Urothelium cell line (cell line): ENCODE measurements at places on chromosomes 16 and 17.

DNA sequence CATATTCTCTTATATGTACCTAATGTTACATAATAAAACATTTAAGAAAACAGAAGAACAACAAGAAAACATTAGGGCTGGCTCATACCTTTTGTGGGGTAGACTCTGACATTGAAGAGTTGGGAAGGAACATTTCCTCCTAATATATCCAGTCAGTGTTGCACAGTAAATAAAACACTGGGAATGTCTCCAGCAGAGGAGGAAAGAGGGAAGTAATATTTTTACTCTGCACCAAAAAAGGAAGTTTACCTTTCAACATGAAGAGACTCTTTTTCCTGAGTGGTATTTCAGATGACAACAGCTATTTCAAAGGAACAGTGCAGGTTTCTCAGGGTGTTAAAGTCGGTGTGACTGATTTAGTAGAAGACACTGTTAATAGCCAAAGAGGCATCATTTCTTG, 31.9 kb downstream of the EPN2 start:
- DNase-seq = no peak

GRCh38 chr17:55340686-55341085, 75.9 kb downstream of the HLF start:
- no peak for DNase-seq

- DNase-seq = peak; percentile 94
Measured at GRCh38 chr17:67528751-67529436, 151.8 kb downstream of the PITPNC1 start.

DNA sequence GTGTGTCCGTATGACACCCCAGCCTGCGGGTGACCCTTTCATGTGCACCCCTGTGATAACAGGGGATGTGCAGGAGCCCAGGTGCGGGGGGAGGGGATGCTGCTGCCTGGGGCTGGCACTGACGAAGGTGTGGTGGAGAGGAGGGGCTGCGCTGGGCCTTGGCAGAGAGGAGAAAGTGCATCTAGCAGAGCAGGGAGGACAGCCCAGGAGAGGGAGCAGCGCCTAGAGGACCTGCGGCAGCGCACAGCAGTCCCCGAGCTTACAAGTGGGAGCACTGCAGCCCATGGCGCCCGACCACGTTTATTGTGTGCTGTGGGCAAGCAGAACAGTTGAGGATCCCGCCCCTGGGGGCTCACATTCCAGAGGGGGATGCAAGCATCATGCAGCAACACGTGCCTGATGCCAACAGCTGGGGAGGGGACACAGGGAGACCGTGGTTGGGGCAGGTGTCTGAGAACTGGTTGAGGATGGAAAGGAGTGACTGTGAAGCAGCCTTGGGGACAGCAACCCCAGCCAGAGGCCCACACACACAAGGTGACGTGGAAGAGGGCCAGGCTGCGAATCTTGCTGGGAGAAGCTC, 10.9 kb upstream of the SLC7A5 start:
- no peak for DNase-seq

- DNase-seq = no peak
Measured at GRCh38 chr17:74649909-74650308, 26.4 kb upstream of the CD300E start.

- DNase-seq = no peak
Measured at GRCh38 chr16:83296505-83296904, 511.3 kb upstream of the HSBP1 start.

GRCh38 chr16:8929086-8929748, 34.5 kb downstream of the USP7 start:
- DNase-seq = no peak

DNA sequence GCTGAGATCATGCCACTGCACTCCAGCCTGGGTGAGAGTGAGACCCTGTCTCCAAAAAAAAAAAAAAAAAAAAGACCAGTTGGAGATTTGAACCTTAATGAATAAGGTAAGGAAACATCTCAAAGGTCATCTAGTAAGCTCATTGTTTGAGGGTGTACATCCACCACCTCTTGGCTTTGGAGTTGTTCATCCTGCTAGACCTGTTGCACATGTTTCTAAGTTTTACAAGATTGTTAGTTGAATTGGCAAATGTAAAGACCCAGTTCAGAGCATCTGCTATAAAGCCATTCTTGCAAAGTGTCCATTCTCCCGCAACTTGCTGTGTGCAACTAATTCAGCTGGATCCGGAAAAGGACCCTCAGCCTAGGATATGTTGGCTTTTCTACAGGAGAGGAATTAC, 1.5 kb downstream of the PSMD7 start:
- no peak for DNase-seq

GRCh38 chr17:48100591-48101011, 677 bp downstream of the CBX1 start:
- peak; percentile 64 for DNase-seq

DNA sequence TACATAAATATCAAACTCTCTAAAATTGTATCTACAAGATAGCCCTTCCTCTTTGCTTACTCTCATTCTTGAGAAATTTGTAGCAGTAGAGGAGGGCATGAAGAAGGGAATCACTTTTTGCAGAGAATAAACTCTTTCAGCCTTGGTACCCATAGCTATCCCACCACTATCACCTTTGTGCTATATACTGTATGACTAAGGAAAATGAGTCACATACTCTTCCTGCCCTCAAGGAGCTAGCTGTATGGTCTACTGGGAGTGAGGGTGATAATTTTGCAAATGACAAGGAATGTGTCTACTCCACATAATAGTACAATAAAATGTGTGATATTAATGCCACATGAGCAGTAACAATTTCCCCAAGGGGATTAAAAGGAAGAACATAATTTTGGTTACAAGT, 184.6 kb upstream of the WSB1 start:
- DNase-seq = no peak

GRCh38 chr16:9003322-9003721, 39.6 kb upstream of the USP7 start:
- DNase-seq = no peak

GRCh38 chr17:45883063-45883462, 11.3 kb upstream of the MAPT start:
- DNase-seq = no peak

DNA sequence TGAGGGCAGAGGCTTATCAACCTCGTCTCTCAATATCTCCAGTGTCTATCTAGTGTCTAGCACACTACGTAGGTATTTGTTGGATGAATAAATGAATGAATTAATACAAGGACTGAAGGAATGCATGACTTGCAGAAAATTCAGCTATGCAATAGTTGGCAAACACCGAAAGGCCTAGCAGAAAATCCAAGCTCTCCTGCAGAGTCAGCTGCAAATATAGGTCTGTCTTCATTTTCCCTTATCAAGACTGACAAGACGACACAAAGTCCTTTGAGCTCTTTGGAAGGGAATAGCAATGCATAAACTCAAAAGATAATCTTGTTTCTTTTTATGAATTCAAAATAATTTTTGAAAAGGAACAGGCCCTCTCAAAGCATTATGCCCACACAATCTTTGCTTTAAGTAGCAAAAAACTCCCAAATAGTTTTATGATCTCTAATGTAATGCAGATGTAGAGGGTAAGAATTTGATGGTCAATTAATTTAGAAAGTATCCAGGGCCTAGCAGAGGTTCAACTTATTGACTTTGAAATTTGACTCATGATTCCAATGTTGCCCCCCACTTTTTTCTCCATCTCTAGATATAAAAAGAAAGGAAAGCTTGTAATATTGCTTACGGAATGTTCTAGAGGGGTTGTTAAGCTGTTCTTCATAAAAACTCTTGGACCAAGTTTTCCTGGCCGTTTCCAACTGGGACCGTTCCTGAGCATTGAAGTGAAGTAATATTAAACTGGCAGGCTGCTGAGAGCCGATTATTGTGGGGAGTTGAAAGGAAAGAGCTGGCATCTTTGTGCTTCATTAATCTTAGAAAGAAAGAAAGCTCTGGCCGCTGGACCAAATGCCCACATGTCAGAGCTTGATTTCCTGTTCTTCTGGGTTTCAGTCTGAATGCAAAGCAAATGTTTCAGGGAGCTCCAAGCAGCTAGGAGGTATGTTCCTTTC, 227.3 kb downstream of the HS3ST3A1 start:
- DNase-seq = no peak

DNA sequence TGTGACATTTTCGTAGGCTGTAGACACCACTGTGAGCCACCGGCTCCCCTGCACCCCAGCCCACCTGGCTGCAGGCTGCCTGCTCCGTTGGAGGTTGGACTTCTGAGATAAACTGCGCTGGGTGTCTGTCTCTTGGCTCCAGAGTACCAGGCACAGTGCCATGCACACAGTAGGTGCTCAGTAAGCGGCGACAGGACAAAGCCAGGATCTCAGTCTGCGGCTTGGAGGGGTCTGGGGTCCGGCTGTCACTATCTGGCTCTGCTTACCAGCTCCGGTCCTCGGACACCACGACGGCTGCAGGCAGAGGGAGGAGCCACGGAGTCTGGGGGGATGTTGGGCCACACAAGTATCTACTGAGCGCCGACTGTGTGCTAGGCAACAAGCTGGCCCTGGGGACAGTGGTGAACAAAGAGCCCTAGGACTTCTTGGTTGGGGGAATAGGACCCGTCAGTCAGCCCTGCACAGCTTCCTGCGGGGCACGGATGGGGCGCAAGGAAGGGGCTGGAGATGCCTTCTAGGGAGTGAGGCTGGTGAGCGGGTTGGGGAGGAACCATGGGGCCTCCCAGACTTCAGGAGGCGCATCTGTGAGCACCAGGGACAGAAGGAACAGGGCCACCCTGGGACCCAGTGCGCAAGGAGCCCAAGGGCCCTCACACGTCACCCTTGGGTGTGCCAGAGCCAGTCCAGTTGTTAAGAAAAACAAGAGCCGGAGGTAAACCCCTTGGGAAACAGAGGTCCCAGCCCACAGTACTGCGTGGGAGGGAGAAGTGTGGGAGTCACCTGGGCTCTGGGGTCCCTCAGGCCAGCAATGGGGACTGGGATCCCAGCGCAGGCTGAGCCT, 17.3 kb downstream of the JPH3 start:
- no peak for DNase-seq

DNA sequence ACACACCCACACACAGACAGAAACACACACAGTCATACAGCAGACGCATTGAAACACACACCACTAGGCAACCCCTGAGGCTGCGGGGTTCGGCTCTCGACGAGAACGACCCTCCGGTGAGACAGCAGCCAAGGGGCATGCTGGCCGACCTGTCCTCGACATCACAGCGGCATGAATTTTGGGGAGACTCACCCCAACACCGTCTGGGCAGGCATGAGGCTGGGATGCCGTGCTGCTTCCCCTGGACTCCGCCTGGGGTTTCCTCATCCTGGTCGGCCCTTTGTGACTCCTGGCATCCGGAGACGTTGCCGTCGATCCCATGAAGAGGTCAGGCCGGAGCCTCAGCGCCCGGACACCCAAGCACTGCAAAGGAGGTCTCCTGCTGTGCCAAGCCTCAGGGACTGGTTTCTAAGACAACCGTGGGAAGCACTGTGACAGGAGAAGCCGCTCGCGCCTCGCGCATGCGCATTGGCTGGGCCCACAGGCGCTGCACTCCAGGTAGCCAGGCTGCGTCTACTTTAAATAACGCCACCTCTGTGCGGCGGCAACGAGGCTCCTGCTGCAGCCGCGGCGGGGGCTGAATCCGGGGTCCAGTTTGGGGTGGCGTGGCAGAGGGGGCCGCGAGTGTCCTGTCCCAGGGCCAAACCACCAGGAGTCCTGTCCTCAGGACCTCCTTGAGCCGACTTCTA, 13.8 kb upstream of the KCNJ18 start:
- DNase-seq = peak; percentile 75

DNA sequence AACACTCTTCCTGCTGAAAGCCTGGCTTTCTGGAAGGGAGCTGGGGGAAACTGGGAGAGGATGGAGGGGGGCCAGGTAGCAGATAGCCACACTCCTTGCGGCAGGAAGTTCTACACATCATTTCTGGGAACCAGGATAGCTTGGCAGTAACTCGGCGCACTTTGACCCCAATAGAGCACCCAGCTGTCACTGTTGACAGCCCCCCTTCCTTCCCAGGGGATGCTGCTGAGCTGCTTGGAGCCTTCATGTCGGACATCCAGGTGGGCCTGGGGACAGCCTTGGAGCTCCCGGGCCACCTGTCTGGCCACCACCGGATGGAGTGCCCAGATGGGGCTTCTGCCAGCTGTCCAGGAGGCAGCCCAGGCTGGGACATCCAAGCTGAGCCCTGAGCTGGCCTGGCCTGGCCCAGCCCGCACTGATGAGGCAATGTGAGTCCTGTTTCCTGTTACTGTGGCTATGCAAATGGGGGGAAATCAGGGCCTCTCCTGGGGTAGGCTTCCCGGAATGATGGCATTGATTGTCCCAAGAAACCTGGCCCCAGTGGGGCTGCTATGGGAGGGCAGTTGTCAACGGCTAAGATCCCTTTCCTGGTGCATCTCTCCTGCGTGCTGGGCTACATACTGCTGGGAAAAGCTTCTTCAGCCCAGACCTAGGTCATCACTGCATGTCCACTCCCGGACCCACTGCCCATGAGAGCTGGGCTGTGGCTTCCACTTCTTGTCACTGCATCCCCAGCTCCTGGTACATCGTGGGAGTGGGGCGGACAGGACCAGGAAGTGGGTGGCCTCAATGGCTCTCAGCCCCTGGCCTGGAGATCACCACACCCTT, 50.0 kb downstream of the SOCS1 start:
- no peak for DNase-seq

DNA sequence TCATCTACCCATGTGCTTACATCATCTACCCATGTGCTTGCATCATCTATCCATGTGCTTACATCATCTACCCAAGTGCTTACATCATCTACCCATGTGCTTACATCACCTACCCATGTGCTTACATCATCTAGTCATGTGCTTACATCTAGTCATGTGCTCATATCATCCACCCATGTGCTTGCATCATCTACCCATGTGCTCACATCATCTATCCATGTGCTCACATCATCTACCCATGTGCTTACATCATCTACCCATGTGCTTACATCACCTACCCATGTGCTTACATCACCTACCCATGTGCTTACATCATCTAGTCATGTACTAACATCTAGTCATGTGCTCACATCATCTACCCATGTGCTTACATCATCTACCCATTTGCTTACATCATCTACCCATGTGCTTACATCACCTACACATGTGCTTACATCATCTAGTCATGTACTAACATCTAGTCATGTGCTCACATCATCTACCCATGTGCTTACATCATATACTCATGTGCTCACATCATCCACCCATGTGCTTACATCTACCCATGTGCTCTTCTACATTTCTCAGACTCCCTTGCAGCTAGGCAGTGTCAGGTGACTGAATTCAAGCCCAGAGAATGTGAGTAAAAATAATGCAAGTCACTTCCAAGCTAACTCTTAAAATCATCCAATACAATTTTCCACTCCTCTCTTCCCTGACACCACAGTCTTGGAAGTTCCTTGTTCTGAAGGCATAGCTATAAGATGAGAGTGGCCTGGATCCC, 196.8 kb downstream of the CBLN1 start:
- DNase-seq = no peak

GRCh38 chr17:57889892-57890856, 40.3 kb upstream of the MRPS23 start:
- DNase-seq = peak; percentile 83

DNA sequence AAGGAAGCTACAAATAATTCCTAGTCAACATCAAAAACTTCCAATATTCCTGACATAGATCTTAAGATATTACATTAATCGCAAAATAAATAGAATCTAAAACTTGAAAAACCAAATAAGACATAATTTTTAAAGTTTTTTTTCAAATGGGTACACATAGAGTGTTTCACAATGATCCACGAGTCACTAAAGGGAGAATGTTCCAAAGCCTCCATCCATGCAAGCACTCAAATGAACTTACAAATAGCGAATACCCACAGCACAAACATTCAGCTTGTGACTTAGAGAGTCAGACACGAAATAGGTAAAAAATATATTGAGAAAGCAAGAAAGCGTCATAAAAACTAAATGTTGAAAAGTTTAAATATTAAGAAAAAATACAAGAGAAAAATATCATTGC, 65.7 kb downstream of the CEP112 start:
- no peak for DNase-seq

- DNase-seq = peak; percentile 63
Measured at GRCh38 chr16:78796221-78796866, 696.9 kb downstream of the WWOX start.

- no peak for DNase-seq
Measured at GRCh38 chr17:70288540-70289290, 119.4 kb downstream of the KCNJ2 start.
